Left hindlimb (tissue), 1 donor: ENCODE measurements at places on chromosomes 2 and 18.

GRCh38 chr18:35510076-35510651, 12.4 kb upstream of the INO80C start:
- DNase-seq: no peak

- DNase-seq: no peak
These were observed 266.8 kb upstream of the PARD3B start for GRCh38 chr2:204278454-204278853.

DNA sequence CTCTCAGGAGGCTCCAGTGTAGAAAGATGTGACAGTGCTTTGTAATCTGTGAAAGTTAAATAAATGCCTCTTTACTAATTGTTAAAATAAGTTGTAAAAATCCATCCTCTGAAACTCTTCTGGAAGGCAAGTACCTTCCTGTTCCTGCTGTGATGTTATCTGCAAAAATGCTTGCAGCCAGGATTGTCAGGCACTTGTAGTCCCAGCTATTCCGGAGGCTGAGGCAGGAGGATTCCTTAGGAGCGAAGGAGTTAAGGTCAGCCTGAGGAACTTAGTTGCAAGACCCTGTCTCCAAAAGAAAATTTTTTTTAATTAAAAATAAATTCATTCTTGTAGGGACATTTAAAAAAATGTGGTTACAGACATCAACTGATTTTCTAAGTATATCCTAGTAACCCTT, 22.7 kb upstream of the BMPR2 start:
- no peak for DNase-seq

- DNase-seq: no peak
These were observed 14.5 kb downstream of the PTMA start for GRCh38 chr2:231722721-231723307.

GRCh38 chr18:48886520-48887293, 64.1 kb downstream of the SMAD7 start:
- DNase-seq: no peak

GRCh38 chr2:96498021-96498431, 7.1 kb downstream of the NEURL3 start:
- no peak for DNase-seq

- DNase-seq: no peak
These were observed 1118.5 kb downstream of the TSN start for GRCh38 chr2:122873951-122874350.

DNA sequence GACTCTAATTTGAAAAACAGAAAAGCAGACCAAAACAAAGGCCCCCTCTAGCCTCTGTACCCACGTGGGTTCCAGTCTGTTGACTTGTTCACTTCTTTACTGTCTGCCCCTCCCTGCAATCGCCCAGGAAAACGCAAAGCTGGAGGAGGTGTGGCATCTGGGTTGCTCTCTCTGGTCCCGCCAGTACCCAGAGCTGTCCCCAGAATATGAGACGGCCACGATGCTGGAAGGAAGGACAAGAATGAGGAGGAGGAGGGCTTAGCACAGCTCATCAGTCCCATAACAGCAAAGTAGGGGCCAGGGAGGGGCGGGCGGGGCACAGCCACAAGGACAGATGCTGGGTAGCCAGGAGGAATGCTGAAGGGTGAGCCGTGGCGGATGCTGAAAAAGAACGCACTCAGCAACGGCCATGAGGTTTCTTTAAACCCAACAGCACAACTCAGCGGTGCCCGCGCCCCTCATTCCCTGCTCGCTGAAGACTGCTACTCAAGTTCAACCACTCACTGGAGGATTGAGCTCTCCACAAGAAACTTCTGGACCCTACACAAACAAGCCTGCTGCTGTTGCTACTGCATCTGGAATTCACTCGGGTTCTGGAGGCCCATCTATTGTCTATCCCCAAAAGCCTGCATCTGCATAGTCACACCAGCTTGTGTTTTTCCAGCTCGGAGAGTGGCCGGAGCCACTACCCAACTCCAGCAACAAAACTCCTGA, 187.7 kb downstream of the HDAC4 start:
- no peak for DNase-seq

- DNase-seq: no peak
These were observed 7.6 kb upstream of the ADAM23 start for GRCh38 chr2:206435742-206436141.

GRCh38 chr2:157107877-157108276, 149.6 kb upstream of the GALNT5 start:
- DNase-seq: no peak

DNA sequence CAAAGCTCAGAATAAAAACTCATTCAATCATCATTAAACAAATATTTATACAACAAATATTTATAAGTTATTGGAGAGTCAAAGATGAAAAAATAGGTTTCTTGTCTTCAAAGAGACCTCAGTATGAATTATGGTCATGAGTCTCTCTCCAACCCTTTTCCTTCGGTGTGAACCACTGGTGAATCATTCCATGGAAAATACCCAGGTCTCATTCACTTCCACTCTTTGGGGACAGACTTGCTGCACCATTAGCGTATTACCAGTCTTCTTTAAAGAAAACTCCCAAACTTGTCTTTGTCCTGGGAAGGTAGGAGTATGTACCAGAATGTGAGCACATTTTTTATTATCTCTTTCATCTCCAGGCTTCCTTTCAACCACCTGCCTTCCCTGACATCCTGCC, 257.4 kb upstream of the RBMS1 start:
- DNase-seq: no peak
